SIG-M5 (cell line): ENCODE measurements at places on chromosomes 4 and X.

GRCh38 chr4:26252349-26253025 lies 68.3 kb upstream of the RBPJ start:
- DNase-seq, result no peak

GRCh38 chr4:158015241-158015640 lies 157.6 kb downstream of the GASK1B start:
- DNase-seq, result no peak

DNA sequence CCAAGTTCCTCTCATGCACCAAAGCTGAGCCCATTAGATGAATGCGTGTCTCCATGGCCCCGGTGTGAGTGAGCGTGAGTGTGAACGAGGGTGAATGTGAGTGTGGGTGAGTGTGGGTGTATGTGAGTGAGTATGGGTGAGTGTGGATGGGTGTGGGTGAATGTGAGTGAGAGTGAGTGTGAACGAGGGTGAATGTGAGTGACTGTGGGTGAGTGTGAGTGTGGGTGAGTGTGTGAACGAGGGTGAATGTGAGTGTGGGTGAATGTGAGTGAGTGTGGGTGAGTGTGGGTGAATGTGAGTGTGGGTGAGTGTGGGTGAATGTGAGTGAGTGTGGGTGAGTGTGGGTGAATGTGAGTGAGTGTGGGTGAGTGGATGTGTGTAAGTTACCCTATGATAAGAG lies 1521.8 kb upstream of the TENM3 start:
- DNase-seq, result no peak

DNA sequence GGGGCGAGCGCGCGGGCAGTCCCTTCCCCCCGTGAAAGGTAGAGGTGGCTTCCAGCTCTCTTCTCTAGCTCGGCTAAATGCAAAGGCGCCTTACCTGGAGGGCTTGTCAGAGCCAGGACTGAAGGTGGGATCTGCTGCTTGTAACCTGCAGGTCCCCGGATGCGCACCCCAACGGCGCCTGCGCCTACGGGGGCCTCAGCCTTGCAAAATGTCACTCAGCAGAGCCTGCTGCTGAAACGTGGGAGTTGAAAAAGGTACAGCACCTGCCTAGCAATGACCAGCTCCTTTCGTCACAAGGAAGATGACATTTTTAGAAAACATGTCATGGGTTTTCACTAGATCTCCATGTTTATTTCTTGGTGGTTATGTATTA lies 583 bp downstream of the ABHD18 start:
- DNase-seq, result no peak

DNA sequence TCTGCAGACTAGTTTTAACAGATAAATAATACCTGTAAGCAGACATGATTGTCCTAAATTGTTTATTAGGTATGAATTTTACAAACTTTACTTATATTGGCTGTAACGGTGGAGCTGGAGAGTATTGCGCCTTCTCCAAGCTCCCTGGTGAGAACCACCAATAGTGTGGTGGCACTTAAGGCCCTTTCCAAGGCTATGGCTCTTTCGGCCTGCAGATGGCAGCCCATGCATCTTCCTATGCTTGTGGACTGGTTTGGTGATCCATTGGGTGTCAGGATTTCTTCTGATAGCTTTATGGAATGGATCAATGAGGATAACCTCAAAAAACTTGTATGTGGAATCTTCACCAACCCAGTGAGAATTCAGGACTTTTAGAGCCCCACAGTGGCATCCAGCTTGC lies 7.8 kb downstream of the LARP1B start:
- DNase-seq, result no peak

DNA sequence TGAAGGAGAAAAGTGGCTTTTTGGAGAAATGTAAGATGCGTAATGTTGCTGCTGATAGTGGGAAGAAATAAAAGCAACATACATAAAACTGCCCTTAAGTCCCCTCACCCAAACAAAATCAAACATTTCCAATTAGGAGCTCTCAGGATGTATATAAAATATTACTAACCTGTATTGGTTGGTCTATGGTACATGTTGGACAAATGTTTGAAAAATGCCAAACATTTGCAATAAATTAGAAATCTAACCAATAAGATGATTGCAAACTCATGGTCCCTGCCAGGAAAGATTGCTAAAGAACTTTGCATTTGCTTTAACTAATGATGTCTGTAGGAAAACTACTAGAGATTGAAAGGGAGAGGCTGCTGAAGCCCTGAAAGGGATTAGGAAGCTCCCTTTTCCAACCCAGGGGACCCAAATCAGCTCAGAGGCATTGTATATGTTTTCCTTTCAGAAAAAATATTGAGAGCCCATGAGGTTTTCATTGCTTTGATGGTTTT lies 1.8 kb downstream of the SFRP2 start:
- no peak for DNase-seq

- DNase-seq, result peak; percentile 37
Measured at GRCh38 chr4:15649914-15650545, 5.1 kb downstream of the FBXL5 start.

GRCh38 chr4:40335525-40335894 lies 377 bp downstream of the CHRNA9 start:
- no peak for DNase-seq

- DNase-seq, result no peak
Measured at GRCh38 chr4:167868163-167868562, 224.2 kb upstream of the ANXA10 start.

- DNase-seq, result no peak
Measured at GRCh38 chr4:70874268-70875156, 27.7 kb upstream of the MOB1B start.

GRCh38 chr4:85153221-85153620 lies 186.7 kb upstream of the WDFY3 start:
- DNase-seq, result no peak

GRCh38 chrX:2756548-2756947 lies 4.7 kb downstream of the XG start:
- no peak for DNase-seq

DNA sequence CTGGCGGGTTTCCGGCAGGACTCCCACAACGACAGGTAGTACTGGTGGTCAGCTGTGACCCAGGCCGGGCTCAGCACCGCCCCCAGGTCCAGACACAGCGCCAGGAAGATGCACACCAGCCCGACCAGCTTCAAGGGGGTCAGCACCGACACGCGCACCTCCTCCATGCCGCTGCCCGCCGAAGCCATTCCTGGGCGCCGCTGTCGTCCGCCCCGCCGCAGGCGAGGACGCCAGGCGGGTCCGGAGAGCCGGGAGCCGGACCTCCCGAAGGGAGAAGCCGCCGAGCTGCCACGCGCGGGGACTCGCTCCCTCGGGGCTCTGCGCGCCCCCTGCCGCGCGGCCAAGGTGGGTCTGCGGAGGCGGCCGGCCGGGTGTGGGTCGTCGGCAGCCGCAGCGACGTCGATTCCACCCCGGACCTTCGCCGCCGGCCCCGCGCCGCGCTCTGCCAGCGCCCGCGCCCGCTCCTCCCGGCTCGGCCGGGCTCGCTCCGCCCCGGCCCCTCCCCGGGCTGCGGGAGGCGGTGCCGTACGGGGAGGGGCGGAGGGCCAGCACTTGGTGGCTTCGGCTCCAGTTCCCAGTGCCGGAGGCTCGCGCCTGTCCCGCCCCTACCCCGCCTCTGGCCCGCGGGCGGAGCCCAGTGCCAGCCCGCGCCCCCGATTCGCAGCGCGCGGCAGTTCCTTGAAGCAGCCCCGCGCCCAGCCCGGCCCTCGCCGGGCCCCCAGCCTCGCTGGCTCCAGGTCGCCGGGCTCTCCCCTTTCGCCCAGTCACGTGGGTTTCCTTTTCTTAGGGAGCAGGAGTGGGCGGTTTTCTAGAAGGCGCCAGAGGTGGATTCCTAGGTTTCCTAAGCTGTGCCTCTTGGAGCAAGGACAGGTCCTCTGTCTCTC lies at the start of gene TMEM47:
Gene TMEM47, minus strand, starts transcription at position 444 of the 884 bp plus-strand sequence. Its CDS starts 256 bp downstream, at position 188.
- no peak for DNase-seq

DNA sequence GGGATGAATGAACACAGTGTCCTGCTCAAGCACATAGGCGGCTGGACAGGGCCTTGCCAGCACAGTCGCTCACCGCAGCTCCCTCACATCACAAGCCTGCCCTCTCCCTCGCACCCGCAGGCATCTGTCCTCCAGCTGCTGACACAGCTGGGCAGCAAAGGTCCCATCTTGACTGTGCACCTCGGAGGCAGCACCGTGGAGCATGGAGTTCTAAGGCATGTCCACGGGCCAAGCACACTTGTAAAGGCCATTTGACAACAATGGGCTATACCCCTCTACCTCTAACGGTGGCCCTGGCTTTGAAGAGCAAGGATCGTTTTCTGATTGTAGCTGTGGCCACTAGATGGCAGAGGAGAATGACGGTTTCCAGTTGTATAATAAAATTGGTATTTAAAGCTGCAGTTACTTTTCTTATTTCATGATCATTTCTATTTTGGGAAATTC lies 53.8 kb downstream of the APLN start:
- DNase-seq, result no peak

DNA sequence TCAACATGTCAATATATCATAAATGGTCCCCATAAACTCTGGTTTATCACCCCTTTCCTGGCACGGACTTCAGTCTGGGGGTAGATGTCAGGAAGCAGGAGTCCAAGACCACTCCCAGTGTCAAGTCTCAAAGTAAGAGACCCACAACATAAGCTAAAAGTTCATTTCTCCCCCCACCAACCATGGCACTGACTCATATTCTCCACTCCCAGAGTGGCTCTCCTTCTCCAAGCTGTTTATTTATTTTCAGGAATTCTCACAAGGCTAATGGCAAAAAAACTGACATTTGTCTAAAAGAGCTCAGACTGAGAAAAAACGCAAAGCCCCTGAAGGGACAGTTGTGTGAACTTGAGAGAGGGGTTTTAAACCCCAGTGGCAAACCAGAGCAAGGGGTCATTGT lies 217.0 kb downstream of the RAB28 start:
- DNase-seq, result no peak

GRCh38 chr4:149056615-149057014 lies 614.4 kb upstream of the NR3C2 start:
- no peak for DNase-seq

DNA sequence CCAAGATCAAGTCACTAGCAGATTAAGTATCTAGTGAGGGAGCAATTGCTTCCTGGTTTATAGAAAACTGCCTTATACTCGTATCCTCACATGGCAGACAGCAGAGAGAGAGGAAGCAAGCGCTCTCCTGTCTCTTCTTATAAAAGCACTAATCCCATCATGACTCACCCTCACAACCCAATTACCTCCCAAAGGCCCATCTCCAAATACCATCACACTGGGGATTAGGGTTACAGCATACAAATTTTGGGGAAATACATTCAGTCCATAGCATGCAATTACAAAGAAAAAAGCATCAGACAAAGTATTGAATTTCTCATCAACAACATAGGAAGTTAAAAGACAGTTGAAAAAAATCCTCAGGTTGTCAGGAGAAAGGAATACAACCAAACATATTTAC lies 292.6 kb downstream of the IQCM start:
- no peak for DNase-seq

GRCh38 chr4:154603033-154603943 lies 9.2 kb downstream of the FGG start:
- no peak for DNase-seq

DNA sequence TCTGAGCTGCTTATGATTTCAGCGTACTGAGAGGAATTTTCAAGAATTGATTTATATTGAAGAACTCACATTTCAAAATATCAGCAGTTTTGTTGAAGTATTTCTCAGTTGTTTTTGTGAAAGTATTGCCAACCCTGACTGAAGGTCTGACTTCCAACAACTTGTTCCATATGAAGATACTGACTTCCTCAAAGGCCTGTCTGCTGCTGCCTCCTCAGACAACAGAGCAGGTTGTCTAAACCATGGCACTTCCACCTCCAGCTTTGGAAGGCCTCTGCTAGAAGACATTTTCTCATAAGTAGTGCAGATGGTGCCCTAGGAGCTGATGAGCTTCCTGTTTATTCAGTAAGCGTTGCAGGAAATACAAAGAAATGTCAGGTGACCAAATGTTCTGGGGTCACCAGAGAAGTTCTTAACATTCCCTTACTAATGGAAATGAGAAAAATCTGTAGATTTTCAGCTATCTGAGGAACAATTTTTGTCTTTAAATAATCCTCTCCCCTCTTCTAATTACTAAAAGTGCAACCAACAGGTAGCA lies 28.8 kb downstream of the FGF2 start:
- DNase-seq, result no peak

DNA sequence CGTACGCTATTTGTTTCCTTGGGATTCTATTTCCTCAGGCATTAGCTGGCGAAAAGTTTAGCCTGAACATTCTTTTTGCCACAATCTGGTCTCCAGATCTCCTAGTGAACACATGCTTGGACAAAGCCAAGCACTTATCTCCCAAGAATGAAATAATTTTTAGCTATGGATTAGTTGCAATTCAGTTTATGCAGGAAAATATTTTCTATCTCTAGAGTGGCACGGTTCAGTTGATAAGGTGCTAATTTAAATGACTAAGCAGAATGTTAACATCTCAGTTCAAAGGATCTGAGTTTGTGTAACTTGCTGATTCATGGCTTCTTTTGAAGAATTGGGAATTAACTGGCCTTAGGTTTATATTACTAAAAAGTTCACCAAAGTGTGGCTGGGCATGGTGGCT lies 58.1 kb upstream of the JADE1 start:
- DNase-seq, result no peak

GRCh38 chr4:118282692-118283091 lies 70.1 kb downstream of the PRSS12 start:
- peak; percentile 47 for DNase-seq

DNA sequence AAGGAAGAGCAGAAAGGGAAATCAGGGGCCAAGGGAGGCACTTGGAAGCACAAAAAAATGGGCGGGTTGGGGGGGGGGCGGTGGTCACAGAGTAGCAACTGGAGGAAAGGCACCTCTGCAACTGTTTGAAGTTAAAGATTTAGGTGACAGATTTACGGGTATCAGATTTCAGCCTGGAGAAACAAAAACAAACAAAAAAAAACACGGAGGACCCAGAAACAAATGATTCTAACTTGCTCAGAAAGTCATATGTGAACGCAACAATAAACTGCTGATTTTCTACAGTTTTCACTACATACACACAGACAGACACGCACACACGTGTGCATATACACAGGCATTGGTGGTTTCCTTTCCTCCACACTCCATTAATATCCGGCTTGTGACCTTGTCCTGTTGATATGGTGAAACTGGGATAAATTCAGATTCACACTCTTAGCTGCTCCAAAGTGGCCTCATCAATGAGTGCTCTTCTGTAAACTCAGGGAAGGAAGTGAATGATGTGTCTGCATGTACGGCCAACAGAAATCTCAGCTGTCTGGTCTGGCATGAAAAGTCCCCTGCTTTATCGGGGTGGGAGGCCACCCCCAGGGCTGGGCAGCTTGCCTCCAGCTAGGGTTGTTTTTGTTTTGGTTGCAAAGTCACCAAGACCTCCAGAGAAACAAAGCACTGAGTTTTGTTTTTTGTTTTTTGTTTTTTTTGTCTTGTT lies 54.3 kb downstream of the CHST7 start:
- DNase-seq, result no peak

GRCh38 chrX:118983513-118983912 lies 9.1 kb downstream of the LONRF3 start:
- DNase-seq, result no peak

GRCh38 chrX:46125111-46125510 lies 420.1 kb downstream of the ZNF674 start:
- DNase-seq, result no peak

DNA sequence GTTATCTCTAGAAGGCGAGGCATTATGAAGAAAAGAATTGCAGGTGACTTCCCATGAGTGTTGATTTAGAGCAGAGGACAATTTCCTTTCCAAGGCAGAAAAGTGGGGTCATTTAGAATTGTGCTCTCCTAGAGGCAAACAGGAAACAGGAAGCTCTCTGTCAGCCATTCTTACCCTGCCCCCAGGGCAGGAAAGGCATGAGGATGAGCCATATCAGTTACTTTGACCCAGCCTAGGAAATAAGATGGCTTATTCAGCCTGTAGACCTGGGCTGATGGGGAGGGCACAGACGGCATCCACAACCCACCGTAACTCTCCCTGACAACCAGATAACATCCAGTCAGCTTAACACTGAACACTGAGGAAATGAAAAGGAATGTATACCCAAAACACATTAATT lies 88.8 kb upstream of the KDR start:
- DNase-seq, result no peak

GRCh38 chr4:108181704-108182103 lies 13.0 kb upstream of the LEF1 start:
- DNase-seq, result no peak
